NCI-H526 treated with DMSO at 0.1 percent for 48 hours (cell line): ENCODE measurements at places on chromosomes 4 and X.

GRCh38 chr4:74255096-74255495 is 53.2 kb upstream of the EPGN start:
- no peak for DNase-seq

GRCh38 chr4:13980317-13981310 is 353.1 kb upstream of the BOD1L1 start:
- no peak for DNase-seq

DNA sequence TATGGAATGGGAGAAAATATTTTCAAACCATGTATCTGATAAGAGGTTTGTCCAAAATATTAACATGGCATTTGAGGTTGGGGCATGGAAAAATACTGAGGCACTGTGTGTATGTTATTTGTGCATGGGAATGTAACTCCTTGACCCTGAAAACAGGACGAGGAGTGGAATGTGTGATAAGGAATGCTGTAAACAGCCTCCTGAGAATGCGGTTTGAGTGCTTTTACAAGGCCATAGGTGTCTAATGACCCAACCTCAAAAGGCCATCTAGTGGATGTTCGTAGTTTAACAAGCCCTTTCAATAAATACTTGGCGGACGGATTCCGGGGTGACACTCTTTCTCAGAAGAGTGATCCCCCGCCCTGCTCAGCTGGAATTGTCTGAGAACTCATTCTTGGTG is 162.9 kb upstream of the USP9X start:
- DNase-seq, result peak; percentile 49

DNA sequence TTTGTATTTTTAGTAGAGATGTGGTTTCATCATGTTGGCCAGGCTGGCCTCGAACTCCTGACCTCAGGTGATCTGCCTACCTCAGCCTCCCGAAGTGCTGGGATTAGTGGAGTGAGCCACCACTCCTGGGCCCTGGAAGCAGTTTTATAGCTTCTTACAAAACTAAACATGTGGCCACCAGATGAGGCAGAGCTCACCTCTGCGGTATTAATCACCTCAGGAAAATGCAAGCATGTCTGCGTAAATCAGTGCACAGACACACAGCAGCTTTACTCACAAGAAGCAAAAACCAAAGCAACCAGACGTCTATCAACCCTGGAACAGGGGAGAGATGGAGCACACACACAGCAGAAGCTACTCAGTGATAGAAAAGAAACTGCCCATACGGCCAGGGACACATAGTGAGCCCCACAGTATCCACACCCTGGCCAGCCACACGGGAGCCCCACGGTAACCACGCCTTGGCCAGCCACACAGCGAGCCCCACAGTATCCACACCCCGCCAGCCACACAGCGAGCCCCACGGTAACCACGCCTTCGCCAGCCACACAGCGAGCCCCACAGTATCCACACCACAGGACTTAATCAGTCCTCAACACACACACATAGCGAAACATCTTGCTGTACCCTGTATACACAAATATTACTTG is 30.2 kb downstream of the PPP2R3B start:
- DNase-seq, result no peak

GRCh38 chrX:136386826-136387225 is 86.1 kb downstream of the ADGRG4 start:
- no peak for DNase-seq

- no peak for DNase-seq
Measured at GRCh38 chrX:39491548-39492297, 606.0 kb downstream of the BCOR start.

- DNase-seq, result no peak
Measured at GRCh38 chr4:20362148-20362547, 110.4 kb downstream of the SLIT2 start.

DNA sequence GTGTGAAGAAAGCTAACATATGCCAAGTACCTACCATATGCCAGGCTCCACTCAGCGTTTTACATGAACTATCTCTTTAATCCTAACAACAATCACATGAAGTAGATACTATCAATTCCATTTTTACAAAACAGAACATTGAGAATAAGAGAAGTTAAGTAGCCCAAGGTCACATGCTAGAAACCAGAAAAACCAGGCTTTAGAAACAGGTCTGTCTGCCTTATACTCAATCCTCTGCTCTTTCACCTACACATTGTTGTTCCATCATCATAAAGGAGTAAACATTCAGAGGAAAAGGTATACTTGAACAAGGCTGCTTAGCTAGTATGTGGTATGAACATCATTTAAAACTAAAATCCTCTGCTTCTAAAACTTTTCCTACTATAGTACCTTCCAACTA is 42.1 kb downstream of the WDFY3 start:
- no peak for DNase-seq

GRCh38 chrX:150421816-150422215 is 58.7 kb downstream of the MAMLD1 start:
- no peak for DNase-seq

- DNase-seq, result no peak
Measured at GRCh38 chrX:111581086-111581485, 69.6 kb downstream of the SERTM2 start.

- no peak for DNase-seq
Measured at GRCh38 chr4:56630876-56631666, 50.0 kb downstream of the HOPX start.

DNA sequence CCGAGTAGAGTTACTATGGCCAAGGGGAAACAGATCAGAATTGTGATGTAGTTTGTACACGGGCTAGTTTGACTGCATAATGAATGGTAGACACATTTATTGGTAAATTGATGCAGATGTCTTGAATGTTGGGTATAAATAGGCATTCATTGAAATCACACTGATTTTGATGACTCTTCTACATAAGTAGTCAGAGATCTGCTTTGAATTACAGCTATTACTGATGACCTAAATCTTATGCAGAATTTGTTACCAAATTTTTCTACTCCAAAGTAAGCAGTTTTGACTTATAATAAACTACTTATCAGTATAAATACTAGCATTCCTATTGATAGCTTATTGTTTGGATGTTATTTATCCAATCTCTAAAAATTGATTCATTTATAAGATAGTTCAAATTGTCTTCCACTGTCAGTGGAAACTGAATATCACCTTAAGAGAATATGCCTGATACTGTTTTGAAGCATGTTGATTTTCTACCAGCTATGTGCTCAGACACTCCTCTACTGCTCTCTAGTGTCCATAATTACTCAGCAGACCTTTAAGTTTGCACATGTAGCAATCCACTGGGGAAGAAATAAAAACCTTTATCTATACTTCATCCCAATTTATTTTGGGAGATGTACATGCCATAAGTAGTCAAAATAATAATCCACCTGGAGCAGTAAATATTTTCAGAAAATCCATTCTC is 120.3 kb downstream of the RASL11B start:
- peak; percentile 71 for DNase-seq

DNA sequence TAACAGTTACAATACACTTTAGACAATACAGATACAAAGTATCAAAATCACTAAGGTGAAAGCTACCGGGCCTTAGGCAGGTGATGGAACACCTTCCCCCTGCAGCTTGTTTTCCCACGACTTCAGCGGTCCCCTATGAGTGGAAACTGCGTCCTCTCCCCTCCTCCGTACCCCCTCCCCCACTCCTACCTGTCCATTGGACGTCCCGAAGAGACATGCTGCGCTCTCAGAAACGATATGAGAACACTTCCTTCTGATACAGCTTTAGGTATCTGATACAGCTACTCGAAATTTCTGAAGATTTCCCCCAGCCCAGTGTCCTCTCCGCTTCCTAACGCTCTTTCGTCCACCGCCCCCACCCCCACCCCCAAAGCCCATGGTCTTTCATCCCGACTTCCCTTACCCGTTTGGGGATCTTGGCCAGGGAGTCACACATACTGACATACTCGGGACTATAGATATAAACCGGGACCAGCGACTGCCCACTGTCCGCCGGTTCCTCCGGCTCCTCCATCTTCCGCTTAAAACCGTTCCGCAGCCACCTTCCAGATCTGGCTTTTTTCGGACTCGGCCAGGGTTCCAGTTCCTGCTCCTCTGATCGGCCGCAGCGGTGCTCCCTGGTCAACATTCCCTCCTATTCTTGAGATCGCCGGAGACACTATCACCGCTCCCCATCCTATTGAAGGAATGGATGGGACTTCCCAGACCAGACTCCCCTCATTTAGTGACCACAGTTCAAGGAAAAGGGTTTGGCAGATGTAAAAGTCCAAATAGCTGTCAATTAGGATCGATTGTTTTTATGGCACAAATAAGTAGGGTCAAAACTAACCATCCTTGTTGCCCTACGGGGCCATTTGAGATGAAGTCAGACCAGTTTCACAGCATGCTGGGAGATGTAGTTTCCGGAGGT is at the start of gene HDAC8:
Gene HDAC8 (minus strand): TSS at position 596 of the 910 bp plus-strand sequence. CDS start 82 bp downstream, at position 514.
- peak; percentile 85 for DNase-seq

GRCh38 chr4:132299841-132300240 is 849.3 kb upstream of the PCDH10 start:
- DNase-seq, result no peak

GRCh38 chr4:69060651-69061308 is 35.5 kb upstream of the UGT2B7 start:
- DNase-seq, result peak; percentile 3

GRCh38 chr4:27467351-27467750 is 606.7 kb downstream of the STIM2 start:
- no peak for DNase-seq
